ENCODE measurements at places on chromosomes 7 and 10. TPM values are rescaled to one million over a fixed set of nuclear protein-coding genes. Genes with fewer than 3 reads are reported as not detected.
A peak's percentile ranks its signal among the peaks of the same experiment; 100 is the strongest.

GRCh38 chr10:10233229-10233628, 784.4 kb upstream of the CELF2 start:
- DNase-seq = no peak

DNA sequence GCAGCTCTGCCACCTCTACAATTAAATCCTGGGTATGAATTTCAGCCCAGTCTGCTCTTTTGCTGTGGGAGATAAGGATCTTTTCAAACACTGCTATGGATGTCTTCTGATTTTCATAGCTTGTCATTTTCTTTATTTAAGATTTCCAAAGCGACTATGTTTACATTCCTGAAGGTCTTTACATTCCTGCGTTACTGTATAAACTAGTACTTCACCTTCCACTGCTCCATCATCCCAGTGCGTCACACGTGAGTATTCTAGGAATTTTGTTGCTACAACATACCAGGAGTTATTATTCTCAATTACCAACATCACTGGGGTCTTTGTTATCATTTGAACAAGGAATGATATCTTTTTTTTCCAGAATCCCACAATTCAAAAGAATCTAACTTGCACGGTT, 944.7 kb downstream of the SORCS3 start:
- DNase-seq = no peak

DNA sequence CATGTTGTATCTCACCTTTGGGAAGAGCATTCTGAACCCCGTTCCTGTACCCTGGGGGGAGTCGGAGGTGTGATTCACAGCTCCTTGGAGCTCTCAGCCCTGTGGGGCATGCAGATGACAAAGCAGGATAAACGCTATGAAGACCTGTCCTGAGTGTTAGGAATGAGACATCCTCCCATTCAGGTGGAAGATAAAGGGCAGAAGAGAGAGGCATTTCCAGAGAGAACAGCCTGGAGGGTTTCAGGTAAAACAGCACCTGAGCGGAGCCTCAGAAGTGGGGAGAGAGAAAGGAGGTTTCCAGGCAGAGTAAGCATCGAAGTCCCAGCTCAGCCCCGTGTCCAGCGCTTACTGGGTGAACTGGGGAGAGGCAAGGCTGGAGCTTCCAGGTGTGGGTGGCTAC, 288.9 kb downstream of the KLF6 start:
- no peak for DNase-seq

DNA sequence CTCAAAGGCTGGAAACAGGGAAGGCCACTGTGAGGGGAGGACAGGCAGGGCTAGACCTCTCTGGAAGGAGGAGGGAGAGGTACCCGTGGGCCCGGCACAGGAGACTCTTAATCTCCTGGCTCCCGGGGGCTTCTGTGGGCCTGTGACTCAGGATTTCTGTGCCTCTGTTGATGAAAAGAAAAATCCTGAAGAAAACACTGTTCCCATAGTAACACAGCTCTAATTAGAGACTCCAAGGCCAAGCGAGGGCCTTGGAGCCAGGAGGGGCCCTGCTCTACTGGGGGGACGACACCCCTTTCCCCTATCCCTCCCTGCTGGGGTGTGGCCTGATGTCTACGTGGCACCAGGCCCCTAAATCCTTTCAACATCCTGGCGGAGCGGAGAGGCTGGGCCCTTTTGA, 174.1 kb upstream of the TNRC18 start:
- DNase-seq = no peak

GRCh38 chr7:51321961-51322515, 5.4 kb upstream of the COBL start:
- DNase-seq = no peak

- no peak for DNase-seq
Observed at GRCh38 chr7:157013602-157014549, 3.4 kb upstream of the MNX1 start.

DNA sequence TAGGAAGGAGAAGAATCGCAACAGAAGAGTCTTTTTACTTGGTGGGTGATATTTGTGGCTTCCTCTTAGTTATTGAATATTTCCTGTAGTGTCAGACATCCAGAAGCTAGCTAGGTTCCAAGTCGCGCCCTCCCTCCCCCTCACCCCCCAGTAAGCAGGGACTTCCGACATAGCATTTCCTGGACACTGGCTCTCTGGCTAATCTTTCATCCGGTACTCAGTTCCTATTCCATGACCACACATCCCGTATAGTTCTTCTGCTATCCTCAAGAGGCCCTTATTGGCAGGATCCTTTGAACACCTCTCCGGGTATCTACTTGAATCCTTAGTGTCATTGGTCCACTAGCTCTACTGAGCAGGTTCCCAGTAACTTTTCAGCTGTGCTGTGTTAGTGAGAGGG, 167.8 kb downstream of the HDAC9 start:
- no peak for DNase-seq

GRCh38 chr7:50278120-50278519, 26.4 kb upstream of the IKZF1 start:
- DNase-seq = no peak

GRCh38 chr10:61635932-61636331, 26.8 kb upstream of the CABCOCO1 start:
- no peak for DNase-seq

GRCh38 chr10:62075912-62076311, 174.4 kb downstream of the ARID5B start:
- no peak for DNase-seq

DNA sequence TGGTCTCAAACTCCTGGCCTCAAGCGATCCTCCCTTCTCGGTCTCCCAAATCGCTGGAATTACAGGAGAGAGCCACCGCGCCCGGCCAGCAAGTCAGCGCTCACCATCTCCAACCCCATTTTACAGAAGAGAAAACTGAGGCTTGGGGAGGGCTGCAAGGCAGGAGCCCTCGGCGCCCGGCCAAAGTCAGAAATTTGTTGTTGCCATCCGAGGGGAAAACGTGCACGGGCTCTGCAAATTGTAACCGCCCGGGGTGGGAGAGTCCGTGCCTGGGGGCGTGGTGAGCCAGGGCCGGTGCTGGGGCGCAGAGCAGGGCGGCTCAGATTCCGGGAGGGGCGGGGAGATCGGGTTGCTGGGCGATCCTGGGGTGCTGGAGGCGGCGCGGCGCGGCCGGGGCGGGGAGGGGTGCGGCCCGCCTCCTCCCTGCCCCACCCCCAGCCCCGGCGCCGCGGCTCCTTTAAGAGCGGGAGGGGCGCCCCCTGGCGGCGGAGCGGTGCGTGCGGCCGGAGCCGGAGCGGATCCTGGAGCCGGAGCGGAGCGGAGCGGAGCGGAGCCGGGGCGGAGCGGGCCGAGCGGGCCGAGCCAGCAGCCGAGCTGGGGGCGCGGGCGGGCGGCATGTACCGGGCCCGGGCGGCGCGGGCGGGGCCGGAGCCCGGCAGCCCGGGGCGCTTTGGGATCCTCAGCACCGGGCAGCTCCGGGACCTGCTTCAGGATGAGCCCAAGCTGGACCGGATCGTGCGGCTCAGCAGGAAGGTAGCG, at the start of gene VPS37D:
Gene VPS37D (plus strand): TSS at position 488 of the 759 bp plus-strand sequence. CDS start 128 bp downstream, at position 616.
- DNase-seq = peak; percentile 93

DNA sequence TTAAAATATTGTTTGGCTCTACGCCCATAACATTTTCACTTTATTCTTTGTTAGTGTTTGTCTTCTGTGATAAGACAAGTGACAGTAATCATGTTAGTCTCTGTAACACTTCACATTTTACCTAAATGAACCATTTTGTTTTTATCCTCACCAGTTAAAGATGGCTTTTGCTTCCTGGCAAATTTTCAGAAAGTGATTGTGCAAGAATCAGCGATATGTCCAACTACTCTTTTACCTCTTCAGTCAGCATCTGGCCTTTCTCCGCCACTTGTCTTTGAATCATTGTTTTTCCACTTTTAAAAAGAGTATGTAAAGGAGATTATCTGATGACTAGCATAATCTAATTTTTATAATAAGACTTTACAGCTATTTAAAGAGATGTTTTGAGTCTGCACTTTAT, 3.5 kb downstream of the DGKB start:
- DNase-seq = no peak

DNA sequence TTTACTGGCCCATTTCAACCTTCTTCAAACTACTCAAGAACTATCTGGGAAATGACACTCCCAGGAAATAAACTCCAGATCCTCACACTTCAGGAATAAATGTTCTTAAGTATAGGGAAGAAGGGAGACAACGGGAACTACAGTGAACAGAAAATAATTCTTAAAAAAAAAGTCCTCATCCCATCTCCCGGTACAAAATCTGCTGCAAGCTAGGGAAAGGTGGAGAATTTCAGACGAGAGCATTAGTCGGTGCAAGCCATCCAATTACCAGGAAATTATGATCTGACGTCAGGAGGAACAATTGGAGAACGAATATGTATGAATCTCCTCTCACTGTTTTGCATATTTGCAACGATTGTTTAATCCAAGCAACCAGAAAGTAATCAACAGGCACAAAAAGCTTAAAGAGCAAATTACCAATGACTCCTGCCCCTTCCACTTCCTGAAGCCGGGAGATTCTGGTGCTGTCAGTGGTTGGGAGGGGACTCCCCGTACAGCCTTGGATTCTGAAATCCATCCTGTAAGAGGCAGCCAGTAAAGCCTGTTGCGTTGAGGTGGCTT, 15.1 kb upstream of the GATA3 start:
- DNase-seq = no peak

DNA sequence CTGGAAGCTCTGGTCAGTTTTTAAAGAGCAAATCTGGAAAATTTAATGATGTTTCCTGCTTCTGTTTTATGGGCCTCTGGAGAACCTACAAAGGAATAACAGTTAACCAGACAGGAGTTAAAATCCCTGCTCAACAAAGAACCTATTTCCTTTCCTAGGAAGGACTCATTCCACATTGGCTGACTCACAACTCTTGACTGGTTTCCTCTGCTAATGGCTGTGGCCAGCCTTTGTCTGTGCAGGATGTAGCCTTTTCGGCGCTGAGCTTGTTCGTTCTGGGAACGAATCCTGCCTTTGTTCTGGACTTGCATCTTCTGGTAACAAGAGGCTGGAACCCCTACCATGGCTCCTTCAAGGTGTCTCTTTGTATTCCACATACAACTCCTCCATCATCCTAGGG, 112.8 kb upstream of the PDCD4 start:
- DNase-seq = no peak

GRCh38 chr10:102959360-102959759, 41.3 kb downstream of the CNNM2 start:
- no peak for DNase-seq

DNA sequence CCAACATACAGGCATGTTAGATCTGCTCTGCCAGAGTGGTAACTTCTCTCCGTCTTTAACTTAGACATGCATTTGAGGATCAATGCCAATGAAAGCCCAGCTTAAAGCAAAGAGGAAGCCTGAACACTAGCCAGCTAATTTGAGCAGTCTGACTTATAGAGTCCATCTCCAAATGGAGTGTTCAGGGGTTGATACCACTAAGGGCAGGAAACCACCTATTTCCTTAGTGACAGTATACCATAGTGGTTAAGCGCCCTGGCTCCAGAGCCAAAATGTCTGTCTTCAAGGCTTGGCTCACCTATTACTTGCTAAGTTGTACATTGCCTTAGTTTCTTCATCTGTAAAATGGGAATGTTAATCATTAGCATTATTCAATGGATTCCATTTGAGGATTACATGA, 678.5 kb downstream of the KCNMA1 start:
- no peak for DNase-seq

DNA sequence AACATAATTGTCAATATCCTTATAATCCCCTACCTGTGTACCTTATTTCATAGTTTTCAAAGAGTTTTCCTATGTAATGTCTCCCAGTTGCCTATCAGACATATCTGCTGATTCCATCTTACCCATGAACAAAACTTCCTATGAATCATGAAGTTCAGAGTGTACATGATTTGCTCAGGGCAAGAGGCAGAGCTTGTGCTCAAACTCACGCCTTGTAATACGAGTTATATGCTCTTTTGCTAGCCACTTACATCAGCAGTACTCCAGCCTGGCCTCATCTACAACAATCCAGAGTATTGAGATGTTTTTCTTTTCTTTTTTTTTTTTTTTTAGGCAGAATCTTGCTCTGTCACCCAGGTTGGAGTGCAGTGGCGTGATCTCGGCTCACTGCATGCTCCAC, 11.8 kb downstream of the PKD2L1 start:
- DNase-seq = no peak

- no peak for DNase-seq
Observed at GRCh38 chr10:79266543-79267312, 80.5 kb upstream of the PPIF start.

- DNase-seq = no peak
Observed at GRCh38 chr10:132904181-132904813, 38.1 kb downstream of the CFAP46 start.

DNA sequence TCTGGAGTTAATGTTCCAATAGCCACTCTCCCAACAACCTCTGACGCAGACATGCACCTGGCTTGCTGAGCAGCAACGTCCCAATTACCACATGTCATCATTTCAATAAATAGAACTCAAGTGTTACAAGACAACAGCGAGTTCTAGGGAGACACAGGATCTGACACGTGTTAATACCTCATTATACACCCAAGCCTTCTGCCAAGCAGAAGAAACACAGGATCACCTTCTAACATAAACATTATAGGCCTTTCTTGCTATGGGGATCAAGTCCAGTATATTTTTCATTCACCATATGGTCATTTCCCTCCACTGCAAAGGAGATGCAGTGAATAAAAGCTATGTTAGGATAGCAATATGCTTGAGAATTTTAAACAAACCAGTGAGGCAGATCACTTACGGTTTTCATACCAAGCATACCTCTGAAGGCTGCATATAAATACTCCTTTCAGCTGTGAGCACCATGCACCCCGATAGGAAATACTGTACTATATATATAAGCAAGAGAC, 74.2 kb downstream of the JAZF1 start:
- DNase-seq = no peak

DNA sequence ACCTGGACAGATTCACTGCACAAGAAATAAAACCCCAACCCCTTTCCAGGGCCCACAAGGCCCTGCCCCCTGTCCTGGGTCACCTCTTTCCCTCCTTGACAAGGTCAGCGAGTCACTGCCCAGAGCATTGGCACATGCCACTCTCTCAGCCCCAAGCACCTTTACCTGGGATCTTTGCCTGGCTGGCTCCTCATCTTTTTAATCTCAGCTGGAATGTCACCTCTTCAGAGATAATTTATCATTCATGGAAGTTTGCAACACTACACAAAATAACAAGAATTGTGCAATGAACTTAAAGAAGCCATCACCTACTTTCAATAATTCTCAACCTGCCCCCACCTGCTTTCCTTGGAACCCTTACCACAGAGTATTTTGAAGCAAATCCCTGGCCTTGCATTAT, 19.2 kb downstream of the ANTXRL start:
- no peak for DNase-seq

- DNase-seq = no peak
Observed at GRCh38 chr10:104297697-104298660, 29.0 kb downstream of the GSTO2 start.

DNA sequence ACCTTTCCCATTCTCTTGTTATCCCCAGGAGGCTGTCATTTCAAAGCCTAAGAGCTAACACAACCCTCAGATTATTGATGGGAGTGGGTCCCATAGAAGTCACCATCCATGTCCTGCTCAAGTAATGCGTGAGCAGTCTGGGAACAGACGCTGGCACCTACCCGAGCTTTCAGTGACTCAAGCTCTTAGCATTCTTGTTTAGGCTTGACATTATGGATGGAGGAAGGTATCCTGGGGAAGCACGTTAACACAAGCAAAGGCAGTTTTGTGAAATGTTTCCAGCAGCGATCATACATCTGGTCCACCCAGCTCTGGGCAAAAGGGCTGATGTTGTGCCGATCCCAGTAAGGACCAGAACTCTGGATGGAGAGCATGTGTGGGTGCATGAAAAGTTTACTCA, 30.0 kb upstream of the AUTS2 start:
- no peak for DNase-seq

GET4 gene
- total RNA-seq = 96.4 TPM

PPP1R17 gene
- not detected for total RNA-seq

TEX36 gene
- not detected for total RNA-seq

GRM8 gene
- not detected for total RNA-seq

CDC14C gene
- not detected for total RNA-seq

SUFU gene
- total RNA-seq = 6.7 TPM

EIF4EBP2 gene
- 21.4 TPM for total RNA-seq

OR2A5 gene
- total RNA-seq = not detected

ZNF804B gene
- total RNA-seq = not detected

Data from CD4-positive, alpha-beta T cell (primary cell).